ENCODE measurements at places on chromosomes 3 and 15.
A peak's percentile ranks its signal among the peaks of the same experiment; 100 is the strongest.

- DNase-seq: no peak
These were observed 830.1 kb downstream of the TUSC7 start for GRCh38 chr3:117539729-117540128.

DNA sequence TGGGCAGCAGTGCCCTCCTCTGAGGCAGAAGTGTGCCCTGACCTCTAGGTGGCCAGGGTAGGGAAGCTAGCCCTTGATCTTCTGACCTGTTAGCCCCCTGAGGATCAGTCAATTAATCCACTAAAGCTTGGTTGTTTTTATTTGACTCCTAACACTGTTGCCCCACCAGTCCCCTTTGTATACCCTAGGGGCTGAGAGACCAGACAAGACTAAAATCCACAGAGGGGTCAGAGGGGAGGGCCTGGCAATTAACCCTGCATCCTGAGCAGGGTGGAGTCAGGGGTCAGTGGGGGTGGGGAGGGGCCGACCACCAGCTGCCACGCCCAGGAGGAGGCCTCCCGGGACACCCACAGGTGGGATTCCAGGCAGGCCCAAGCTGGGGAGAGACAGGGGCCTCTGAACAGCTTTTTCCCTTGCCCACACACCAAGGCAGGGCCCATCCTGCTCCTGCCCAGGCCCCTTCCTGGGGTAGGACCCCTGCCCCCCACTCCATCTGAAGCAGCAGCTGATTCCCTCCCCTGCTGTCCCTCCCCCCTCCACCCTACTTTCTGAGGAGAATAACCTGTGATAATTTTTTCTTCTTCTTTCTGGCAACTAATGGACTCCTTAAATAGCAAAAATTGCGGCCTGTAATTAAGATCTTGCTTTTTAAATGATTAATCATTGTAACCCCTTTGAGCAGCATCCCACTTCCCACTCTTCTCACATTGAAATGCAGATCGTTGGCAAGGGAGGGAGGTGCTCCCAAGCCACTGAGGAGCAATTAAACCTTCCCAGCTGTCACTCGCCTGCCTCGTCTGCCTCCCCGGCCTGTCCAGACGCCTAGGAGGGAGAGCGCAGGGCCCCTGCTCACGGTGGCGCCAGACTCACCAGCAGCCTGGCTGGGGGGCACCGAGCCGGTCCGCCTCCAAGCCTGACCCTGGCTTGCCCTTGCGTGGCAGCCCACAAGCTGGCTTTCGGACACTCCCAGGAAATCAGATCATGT is 51.9 kb downstream of the RHCG start:
- DNase-seq: no peak

DNA sequence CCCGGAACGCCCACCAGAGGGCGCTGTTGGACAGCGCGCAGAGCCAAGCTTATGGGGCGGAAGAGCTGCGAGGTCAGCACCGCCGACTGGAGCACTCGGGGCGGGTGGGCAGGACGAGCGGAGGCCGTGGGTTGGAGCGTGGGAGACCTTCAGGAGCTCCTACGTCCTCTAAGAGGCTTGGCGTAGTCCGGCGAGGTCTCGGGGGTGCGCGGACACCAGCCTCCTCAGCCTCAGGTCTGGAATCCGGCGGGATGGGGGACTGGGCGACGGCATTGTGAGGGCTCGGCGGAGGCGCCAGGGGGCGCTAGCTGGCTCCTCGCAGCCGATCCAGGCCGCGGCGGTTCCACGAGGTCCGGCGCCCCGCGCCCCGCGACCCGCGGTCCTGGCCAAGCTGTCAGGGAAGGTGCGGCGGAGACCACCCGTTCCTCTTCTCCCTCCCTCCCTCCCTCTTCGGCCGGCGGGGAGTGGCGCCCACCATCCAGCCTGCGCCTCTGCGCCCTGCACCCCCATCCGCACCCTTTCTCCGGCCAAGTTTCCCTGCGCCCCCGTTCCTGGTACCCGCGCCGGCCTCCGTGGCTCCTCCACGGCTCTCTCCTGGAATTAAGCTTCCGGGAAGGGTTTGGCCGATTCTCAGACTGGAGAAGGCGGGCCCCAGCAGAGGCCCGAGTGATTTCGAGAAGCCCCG is 24.3 kb upstream of the POLG start:
- DNase-seq: peak; percentile 66

- no peak for DNase-seq
These were observed 134.2 kb upstream of the NSMCE3 start for GRCh38 chr15:29403772-29404171.

DNA sequence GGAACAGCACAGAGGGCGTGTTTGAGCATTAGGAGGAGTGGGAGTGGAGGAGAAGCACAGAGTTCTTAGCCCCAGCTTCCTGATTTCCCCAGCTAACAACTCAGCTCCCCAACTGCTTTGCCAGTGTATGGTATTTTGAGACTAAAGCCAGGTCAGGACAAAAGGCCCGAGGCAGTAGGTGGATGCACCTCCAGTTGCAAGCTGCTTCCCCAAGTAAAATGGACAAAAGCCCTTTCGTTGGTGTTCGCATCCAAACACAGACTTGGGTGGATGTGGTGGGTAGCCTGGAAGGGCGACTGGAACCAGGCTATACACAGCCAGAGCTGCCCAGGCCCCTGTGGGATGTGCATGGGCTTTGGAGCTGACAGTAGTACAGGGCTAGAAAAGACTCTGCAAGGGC is 12.3 kb upstream of the EHD4 start:
- DNase-seq: no peak

DNA sequence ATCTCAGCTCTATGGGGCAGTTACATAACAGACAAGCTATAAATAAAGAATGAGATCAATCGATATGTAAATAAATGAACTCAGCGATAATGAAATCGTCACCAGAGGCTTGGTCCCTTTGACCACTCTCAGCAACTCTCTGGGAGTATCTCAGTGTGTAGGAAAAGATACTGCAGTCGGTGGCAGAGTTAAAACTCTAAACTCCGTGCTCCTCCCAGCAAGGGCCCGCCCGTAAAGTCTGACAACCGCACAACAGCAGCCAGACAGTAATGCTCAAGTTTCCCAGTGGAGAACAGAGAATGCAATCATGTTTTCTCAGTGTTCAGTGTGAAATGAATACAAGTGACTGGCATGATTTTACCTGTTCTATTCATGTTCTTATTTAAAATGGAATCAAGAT is 28.3 kb upstream of the IGF1R start:
- no peak for DNase-seq

DNA sequence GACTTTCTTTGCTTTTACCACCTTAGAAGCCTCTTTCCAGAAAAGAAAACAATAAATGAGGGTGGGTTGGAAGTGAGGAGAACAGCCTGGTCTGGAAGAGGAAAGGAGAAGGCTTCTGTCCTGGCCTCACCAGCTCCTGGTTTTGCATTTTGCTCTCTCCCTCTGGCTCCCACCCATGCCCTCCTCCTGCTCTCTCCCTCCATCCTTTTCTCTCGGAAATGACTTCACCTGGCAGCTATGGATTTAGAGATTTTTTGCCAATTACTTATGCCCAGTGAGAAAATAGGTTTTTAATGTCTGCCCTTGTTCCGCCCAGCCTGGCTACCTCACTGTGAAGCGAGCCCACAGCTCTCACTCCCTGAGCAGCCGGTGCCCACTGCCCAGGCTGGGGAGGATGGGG is 77.9 kb upstream of the NTRK3 start:
- no peak for DNase-seq

DNA sequence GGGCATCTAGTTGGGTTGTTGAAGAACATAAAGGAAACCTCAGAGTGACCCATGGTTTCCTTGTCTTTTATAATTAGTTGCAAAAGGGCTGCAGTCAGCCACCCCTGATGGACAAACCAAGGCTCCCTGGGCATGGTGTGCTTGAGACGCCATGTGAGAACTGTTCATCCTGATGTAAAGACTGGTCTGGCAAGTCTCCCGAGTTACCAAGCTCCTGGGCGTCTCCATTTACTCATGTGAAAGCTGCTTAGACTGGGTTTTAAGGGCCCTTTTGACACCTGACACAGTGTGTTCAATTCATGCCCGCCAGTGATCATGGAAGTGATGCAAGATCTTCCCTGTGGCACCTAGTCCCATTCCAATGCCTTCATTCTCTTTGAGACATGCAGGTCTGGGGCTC is 49.4 kb downstream of the GRK7 start:
- no peak for DNase-seq

DNA sequence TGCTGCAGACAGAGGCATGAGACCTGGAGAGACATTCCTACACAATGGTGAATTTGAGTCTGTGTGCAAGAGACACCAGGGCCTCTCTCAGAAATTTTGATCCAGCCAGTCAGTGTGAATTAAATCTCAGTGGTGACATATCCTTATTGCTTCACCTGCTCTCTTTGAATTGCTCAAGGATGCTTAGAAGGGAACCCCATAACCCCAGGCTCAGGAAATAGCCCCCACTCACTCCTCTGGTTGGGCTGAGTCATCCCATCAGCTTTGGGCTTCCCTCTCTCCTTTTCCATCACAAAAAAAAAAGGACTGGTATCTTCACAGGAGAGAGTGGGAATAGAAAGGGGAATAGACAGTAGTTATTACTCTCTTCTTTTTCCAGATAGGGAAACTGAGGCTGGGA is 33.0 kb upstream of the LARS2 start:
- DNase-seq: no peak

DNA sequence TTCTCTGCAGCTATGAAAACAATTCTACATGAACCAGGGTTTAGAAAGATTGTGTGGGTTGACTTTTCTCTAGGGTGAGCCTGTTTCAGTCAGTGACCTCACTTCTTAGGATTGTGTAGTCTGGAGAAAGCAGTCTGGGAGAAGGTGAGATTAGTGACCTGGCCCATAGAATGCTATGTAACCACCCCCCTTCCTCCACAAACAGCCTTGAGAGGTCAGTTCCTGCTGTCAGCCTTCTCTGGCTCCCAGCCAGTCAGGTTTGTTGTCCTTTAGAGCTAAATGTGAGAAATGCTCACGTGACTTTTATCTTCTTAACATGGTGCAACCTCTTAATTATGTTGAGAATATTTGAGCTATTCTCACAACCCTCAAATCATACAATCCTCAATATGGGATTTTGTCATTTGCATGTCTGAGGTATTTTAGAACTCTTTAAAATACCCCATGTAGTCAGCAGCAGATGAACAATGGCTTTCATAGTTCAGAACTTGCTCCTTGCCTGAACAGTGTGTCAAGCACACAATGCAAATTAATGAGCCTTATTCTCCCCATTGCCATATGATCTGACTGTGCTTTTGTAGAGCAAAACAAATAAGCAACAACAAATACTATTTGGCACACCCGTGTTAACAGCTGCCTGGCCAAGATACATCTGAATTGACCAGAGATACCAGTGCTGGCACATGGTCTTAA is 311.6 kb downstream of the CNTN6 start:
- DNase-seq: no peak

DNA sequence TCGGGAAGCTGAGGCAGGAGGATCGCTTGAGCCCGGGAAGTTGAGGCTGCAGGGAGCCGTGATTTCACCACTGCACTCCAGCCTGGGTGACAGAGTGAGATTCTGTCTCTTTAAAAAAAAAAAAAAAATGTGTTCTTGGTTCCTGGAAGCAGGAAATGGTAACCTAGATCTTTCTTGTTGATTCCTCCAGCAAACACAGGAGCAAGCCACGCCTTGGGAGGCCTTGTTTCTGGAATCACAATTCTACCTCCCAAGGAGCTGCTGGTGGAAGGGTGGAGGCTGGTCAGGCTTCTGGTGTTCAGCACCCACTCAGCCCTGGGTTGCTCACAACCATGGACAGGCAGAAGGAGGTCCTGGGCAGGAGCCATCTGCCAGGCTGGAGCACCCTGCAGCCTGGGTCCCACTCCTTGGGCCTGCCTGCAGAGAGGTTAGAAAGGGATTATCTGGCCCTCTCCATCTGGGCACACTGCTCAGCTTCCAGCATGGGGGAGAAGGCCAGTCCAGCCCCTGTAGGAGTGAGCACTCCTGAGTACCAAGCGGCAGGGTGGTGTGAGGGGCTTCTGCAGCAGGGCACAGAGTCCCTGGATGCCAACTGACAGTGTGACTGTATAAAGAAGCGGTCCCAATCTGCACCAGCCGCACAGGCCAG is 65.6 kb downstream of the ABTB1 start:
- no peak for DNase-seq

DNA sequence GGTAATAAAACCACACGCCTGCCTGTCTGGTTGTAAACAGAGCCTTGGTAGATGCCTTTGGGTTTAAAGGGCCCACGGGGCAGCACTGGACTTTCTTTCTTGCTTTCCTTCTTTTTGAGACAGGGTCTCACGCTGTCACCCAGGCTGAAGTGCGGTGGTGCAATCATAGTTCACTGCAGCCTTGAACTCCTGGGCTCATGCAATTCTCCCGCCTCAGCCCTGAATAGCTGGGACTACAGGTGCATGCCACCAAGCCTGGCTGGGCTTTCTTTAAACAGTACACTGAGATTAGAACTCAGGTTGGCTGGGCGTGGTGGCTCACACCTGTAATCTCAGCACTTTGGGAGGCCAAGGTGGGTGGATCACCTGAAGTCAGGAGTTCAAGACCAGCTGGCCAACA is 42.2 kb downstream of the POC1A start:
- DNase-seq: no peak

- DNase-seq: no peak
These were observed 256.5 kb downstream of the SHQ1 start for GRCh38 chr3:72591522-72592421.

DNA sequence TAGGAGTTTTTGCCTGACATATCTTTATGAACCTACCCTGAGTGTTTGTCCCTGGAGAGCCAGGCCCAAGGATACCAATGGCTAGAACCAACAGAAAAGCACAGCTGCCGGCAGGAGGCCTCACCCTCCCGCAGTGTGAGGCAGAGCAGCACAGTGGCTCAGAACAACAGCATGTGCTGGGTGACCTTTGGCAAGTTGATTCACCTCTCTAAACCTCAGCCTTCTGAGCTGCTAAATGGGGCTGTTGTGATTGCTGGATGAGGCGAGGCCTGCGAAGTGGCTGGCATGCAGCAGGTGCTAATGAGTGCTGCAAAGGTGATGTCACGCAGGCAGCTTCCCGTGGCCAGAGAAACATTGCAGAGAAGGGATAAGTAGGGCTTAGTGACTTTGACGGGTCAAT is 23.3 kb downstream of the IDH2 start:
- no peak for DNase-seq

GRCh38 chr3:177286034-177286433 is 88.8 kb upstream of the TBL1XR1 start:
- no peak for DNase-seq

DNA sequence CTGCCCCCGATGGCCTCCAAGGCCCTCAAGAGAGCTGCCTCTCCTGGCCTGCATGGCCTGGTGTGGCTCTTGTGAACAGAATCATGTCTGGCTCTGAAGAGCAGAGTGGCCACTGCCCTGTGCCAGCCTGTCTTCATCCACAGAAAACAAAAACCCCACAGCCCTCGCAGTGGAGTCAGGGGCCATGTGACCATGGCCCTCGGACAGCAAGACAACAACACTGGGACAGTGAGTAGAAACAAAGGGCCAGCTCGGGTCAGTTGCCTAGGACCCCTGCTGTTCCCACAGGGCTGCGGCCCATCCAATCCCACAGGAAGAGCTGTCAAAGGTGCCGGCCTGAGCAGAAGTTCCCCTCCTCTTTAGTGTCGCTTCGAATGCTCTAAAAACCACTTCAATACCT is 72.5 kb downstream of the UMPS start:
- no peak for DNase-seq

GRCh38 chr3:101069901-101070798 is 76.9 kb upstream of the ABI3BP start:
- DNase-seq: peak; percentile 38
